Upper lobe of left lung (tissue), 6 donors: ENCODE measurements at places on chromosomes 6 and 20. TPM values are rescaled to one million over a fixed set of nuclear protein-coding genes. Genes with fewer than 3 reads are reported as not detected.

The GPR31 gene
- not detected for total RNA-seq

The KIAA1755 gene
- 0.15 TPM for total RNA-seq

The LBP gene
- total RNA-seq: not detected

The ENPP5 gene
- 7.2 TPM for total RNA-seq

The GTSF1L gene
- not detected for total RNA-seq

GRCh38 chr20:21901470-21902275, 196.2 kb downstream of the PAX1 start:
- H3K4me1 ChIP-seq: no peaks in the 10 kb centered on the region
- no peaks in the 10 kb centered on the region for H3K36me3 ChIP-seq
- no peak overlapping the region for H3K4me3 ChIP-seq

GRCh38 chr6:5679691-5680090, 327.0 kb downstream of the NRN1 start:
- no peaks in the 10 kb centered on the region for H3K27me3 ChIP-seq
- H3K4me1 ChIP-seq: no peaks in the 10 kb centered on the region
- H3K27ac ChIP-seq: no peak overlapping the region

- no peak overlapping the region for H3K4me3 ChIP-seq
- no peak overlapping the region for H3K27ac ChIP-seq
Observed at GRCh38 chr20:37209661-37210314, 30.4 kb upstream of the MROH8 start.

The RUNX2 gene
- total RNA-seq: 2.6 TPM

DNA sequence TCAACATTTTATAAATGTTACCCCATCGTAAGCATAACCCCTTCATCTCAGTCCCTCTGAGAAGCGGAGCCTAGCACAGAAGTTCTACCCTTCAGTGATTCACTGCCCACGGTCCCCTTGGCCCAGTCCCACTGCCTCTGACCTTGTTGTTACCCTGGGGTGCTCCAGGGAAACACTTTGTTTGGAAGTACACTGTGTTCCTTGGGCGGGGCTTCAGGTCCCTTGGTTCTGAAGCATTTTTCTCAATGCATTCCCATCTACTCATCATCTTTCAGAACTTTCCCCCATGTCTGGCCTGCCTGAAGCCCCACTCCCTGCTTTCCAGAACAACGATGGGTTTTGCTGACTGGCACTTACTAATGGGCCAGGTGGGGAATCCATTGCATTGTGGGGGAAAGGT, 296.2 kb downstream of the FOXA2 start:
- no peaks in the 10 kb centered on the region for H3K27me3 ChIP-seq
- H3K36me3 ChIP-seq: no peaks in the 10 kb centered on the region
- DNase-seq: no peak
- H3K27ac ChIP-seq: no peak overlapping the region

DNA sequence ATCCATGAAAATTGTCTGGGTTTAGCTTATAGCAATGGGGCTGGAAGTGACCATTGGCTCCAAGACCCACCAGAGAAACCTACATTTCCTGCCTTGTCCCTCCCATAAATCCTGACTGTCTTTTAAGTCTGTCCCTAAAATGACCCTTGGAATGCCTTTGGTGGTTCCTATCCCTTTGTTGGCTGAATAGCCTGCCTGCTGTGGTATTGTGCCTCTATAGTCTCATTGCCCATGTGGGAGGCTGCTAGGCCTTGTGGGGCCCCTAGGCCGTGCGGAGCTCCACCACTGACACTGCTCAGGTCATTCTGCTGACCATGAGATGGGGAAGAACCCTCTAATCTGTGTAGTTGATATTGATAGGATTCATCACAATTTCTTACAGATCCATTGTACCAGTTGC, 43.3 kb downstream of the SCP2D1 start:
- H3K27ac ChIP-seq: no peak overlapping the region
- H3K4me3 ChIP-seq: no peak overlapping the region
- H3K36me3 ChIP-seq: no peaks in the 10 kb centered on the region
- no peaks in the 10 kb centered on the region for H3K27me3 ChIP-seq
- no peaks in the 10 kb centered on the region for H3K4me1 ChIP-seq
- DNase-seq: no peak

The ADGB gene
- total RNA-seq: 0.31 TPM

The BEND6 gene
- 0.29 TPM for total RNA-seq

DNA sequence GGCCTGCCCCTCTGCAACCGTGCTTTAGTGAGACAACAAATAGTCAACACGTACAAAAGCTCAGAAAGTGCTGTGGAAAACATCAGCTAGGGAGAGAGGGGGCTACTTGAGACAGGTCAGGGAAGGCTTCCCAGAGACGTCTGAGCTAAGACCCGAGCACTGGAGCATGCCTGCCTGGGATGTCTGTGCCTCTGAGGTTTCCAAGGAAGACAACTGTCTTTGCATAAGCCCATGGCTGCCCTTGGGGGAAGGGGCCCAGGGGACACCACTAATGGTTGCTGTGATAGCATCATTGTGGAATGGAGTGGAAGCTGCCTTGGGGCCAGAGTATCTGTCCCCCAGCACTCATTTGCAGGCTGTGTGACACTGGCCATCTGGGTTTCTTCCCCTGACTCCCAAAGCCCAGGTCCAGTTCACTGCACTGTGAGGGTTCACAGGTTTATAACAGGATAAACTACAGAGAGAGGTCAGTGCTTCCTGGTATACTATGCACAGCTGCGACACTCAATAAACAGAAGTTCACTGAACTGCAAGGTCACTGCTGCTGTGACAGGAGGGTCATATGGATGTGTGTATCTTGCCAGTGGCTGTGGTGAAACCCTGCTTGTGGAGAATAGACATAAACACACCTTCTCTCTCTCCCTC, 1.5 kb upstream of the ARFGEF2 start:
- no peaks in the 10 kb centered on the region for H3K27me3 ChIP-seq
- peaks cover 23% of the 10 kb centered on the region for H3K4me1 ChIP-seq
- H3K4me3 ChIP-seq: no peak overlapping the region
- DNase-seq: peak; percentile 28

DNA sequence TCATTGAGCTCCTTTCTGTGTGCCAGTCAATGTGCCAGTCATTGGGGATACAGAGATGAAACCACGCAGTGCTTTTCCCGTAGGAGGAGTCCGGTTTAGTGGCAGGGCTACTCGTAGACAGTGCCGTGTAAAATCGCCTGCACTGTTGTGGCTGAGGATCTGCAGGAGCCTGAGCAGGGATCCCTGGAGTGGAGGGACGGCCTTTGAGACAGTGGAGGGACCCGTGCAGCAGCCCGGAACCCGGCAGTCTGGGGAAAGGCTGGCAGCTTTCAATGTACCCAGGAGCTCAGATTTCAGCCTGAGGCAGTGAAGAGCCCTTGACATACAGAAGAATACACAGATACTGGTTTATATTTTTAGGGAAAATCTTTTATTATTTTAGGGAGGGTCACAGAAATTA, 203.3 kb downstream of the ARID1B start:
- DNase-seq: no peak
- H3K27me3 ChIP-seq: no peaks in the 10 kb centered on the region
- no peaks in the 10 kb centered on the region for H3K36me3 ChIP-seq

DNA sequence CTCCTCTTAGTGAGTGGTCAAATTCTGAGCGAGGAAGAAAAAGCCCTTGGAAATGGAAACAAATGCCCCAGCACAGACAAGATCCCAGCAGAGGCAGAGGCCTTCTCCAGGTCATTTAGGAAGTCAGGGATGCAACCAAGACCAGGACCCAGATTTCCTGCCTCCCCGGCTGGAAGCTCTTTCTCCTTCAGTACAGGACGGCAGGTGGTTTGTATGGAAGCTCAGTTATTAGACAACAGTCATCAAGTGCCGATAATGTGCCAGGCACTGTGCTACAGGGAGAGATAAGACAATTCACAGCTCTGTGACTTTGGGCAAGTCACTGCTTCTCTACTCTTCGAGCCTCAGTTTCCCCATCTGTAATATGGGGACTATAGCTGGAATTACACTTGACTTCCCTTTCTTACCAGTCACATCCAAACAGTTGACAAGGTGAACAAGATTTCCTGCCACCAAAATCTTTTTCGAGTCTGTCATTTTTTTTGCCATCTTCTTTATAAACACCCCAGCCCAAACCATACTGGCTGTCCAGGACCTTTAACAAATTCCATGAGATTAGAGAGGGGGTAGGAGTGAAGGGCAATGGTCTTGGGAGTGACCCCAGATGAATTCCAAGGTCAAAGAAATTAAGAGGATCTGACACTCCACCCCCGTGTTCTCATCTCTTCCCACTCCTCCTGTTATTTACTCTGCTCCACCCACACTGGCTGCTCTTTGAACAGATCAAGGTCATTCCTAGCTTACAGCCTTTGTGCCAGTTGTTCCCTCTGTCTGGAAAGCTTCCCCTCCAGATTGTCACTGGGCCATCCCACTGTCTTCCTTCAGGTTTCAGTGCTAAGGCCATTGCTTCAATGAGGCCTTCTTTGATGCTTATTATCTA, 6.0 kb downstream of the MMP9 start:
- DNase-seq: no peak
- H3K4me3 ChIP-seq: no peak overlapping the region
- no peaks in the 10 kb centered on the region for H3K36me3 ChIP-seq
- no peaks in the 10 kb centered on the region for H3K27me3 ChIP-seq
- peaks cover 30% of the 10 kb centered on the region for H3K4me1 ChIP-seq

The CDK5RAP1 gene
- total RNA-seq: 25.9 TPM

- no peak for DNase-seq
- H3K27ac ChIP-seq: no peak overlapping the region
- no peaks in the 10 kb centered on the region for H3K36me3 ChIP-seq
- no peak overlapping the region for H3K4me3 ChIP-seq
- no peaks in the 10 kb centered on the region for H3K27me3 ChIP-seq
- no peaks in the 10 kb centered on the region for H3K4me1 ChIP-seq
Observed at GRCh38 chr6:170489836-170490235, 63.3 kb downstream of the PSMB1 start.

The PKHD1 gene
- total RNA-seq: 0.20 TPM

GRCh38 chr6:167952512-167952859, 45.0 kb upstream of the KIF25 start:
- H3K27ac ChIP-seq: no peak overlapping the region
- no peaks in the 10 kb centered on the region for H3K4me1 ChIP-seq
- no peak overlapping the region for H3K4me3 ChIP-seq
- no peaks in the 10 kb centered on the region for H3K27me3 ChIP-seq

GRCh38 chr6:56525974-56526789, 116.5 kb downstream of the DST start:
- H3K4me1 ChIP-seq: no peaks in the 10 kb centered on the region
- no peak for DNase-seq
- no peak overlapping the region for H3K4me3 ChIP-seq
- H3K27ac ChIP-seq: peak overlapping the region; percentile 64
- H3K27me3 ChIP-seq: no peaks in the 10 kb centered on the region
- no peaks in the 10 kb centered on the region for H3K36me3 ChIP-seq

- H3K27ac ChIP-seq: peak overlapping the region; percentile 44
- no peaks in the 10 kb centered on the region for H3K36me3 ChIP-seq
- H3K4me1 ChIP-seq: peaks cover 26% of the 10 kb centered on the region
- H3K4me3 ChIP-seq: no peak overlapping the region
- H3K27me3 ChIP-seq: no peaks in the 10 kb centered on the region
- no peak for DNase-seq
Observed at GRCh38 chr6:30768634-30769087, 24.3 kb upstream of the IER3 start.

DNA sequence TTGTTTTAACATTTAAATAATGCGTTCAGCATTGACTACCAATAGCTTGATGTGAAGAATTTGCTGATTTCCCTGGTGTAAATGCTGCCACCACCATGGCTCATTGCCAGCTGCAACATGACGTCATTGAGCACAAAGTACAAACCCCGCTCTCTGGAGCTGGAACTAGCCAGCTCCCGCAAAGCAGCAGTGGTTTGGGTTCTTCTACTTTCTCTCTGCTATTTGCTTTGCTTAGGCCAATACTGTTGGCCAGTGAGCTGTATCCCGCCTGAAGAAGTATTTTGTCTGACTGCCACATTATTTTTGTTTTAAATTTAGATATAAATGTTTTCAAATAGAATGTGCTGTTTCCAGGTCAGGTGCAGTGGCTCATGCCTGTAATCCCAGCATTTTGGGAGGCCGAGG, 47.4 kb upstream of the KIF13A start:
- DNase-seq: no peak
- no peak overlapping the region for H3K27ac ChIP-seq
- no peak overlapping the region for H3K4me3 ChIP-seq
- no peaks in the 10 kb centered on the region for H3K4me1 ChIP-seq

The PGBD1 gene
- total RNA-seq: 4.9 TPM

- no peak overlapping the region for H3K27ac ChIP-seq
- DNase-seq: peak; percentile 80
- H3K36me3 ChIP-seq: no peaks in the 10 kb centered on the region
Observed at GRCh38 chr6:166313255-166314070, 5.3 kb upstream of the PRR18 start.

The ADGRB3 gene
- total RNA-seq: 3.4 TPM

- no peak overlapping the region for H3K4me3 ChIP-seq
- H3K27me3 ChIP-seq: no peaks in the 10 kb centered on the region
- no peak for DNase-seq
- no peaks in the 10 kb centered on the region for H3K36me3 ChIP-seq
- H3K27ac ChIP-seq: no peak overlapping the region
Observed at GRCh38 chr6:130482645-130483390, 117.0 kb downstream of the TMEM200A start.

DNA sequence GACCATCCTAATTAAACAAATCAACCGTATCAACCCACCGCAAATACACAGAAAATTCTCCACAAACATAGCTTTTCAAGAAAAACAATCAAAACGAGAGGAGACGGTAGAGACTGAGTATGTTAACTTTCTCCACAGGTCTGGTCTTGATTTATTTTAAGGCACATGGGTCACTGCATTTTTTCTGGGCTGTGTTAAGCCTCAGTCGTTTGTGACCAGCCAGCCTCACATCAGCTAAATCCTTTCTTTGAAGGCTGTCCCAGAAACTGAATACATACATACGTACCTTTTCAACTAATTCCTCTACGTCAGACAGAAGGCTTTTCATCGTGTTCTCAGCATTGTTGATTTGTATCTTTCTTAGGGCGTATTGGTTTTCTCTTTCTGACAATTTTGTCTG, 69.4 kb downstream of the LAMA4 start:
- DNase-seq: no peak
- H3K27me3 ChIP-seq: no peaks in the 10 kb centered on the region
- no peaks in the 10 kb centered on the region for H3K36me3 ChIP-seq
- H3K4me1 ChIP-seq: no peaks in the 10 kb centered on the region
- H3K27ac ChIP-seq: no peak overlapping the region

The PAK5 gene
- total RNA-seq: not detected

DNA sequence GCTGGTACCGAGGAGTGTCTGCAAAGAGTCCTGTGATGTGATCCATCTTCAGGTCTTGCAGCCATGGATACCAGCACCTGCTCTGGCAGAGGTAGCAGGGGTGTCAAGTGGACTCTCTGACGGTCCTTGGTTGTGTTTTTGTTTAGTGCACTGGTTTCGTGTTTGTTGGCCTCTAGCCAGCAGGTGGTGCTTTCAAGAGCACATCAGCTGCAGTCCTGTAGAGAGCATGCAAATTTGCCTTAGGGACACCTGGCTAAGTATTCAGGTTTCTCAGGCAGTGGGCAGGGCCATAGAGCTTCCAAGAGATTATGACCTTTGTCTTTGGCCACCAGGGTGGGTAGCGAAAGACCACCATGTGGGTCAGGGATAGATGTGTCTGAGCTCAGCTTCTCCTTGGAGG, 14.5 kb upstream of the RGS17 start:
- no peaks in the 10 kb centered on the region for H3K36me3 ChIP-seq
- no peak for DNase-seq
- no peaks in the 10 kb centered on the region for H3K27me3 ChIP-seq
